ENCODE measurements at places on chromosomes 7 and 10.

DNA sequence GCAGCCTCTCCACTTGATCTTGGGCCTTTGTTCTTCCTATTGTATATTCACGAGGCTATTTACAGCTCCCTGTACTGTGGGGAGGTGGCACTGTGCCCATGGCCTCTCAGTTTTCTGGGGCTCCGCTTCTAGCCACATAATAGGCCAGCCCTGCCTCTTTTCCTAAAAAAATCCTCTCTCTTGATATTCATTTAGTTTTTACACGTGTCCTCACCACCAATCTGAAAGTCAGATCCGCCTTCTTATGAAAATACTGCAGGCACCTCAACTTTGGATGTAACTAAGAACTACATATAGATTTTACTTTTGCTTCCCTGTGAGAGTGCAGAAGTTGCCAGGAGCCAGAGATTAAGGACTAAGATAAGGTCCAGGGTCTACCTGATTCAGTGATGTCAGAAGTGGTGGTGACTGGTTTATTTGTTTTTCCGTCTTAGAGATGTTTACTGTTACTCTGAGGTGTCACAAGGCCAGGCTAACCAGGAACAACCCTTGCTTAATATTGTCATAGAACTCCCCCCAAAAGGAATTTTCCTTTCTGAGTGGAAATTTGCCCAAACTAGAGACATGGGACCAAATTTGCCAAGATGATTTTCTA, 7.8 kb downstream of the BAMBI start:
- no peak overlapping the region for H3K4me3 ChIP-seq
- DNase-seq: no peak
- H3K27me3 ChIP-seq: peaks cover 9% of the 10 kb centered on the region
- H3K27ac ChIP-seq: no peak overlapping the region
- no peaks in the 10 kb centered on the region for H3K36me3 ChIP-seq

DNA sequence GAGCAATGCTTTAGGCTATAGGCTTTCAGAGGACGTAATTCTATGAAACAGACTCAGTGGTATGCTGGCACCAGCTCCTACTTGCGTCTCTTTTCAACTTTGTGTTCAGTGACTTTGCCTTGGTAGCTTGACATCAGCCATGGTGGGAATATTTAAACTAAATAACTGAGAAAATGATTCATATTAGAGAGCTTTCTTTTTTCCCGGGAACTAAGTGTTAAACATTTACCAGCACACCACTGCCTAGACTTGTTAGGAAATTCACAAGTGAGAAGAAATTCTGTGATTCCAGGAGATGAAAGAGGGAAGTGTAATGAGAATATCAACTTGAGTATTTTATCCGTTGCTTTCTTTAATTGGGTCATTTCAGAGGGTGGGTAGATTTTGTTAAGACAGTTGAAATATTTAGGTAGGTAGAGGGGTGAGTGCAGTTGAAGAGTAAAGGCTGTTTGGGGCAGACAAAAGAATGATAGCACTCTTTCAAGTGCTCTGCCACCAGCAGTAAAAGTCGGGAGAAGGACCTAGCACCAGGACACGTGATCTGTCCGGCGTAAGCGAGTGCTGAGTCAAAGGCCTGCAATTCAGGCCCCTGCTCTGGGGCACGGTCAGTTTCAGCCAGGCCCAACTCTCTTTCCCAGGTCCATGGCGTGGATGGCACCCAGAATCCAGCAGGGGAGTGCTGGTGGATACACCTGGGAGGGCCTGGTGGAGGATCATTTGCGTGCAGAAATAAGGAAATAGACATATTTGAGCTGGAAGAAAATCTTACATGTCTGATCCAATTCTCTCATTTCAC, 206.3 kb downstream of the SNX10 start:
- no peak overlapping the region for H3K4me3 ChIP-seq
- H3K36me3 ChIP-seq: no peaks in the 10 kb centered on the region
- no peaks in the 10 kb centered on the region for H3K4me1 ChIP-seq

GRCh38 chr10:35353805-35354204, 17.5 kb downstream of the CCNY start:
- no peak overlapping the region for H3K4me3 ChIP-seq
- peaks cover 76% of the 10 kb centered on the region for H3K4me1 ChIP-seq
- peaks cover 9% of the 10 kb centered on the region for H3K36me3 ChIP-seq
- H3K27me3 ChIP-seq: no peaks in the 10 kb centered on the region

DNA sequence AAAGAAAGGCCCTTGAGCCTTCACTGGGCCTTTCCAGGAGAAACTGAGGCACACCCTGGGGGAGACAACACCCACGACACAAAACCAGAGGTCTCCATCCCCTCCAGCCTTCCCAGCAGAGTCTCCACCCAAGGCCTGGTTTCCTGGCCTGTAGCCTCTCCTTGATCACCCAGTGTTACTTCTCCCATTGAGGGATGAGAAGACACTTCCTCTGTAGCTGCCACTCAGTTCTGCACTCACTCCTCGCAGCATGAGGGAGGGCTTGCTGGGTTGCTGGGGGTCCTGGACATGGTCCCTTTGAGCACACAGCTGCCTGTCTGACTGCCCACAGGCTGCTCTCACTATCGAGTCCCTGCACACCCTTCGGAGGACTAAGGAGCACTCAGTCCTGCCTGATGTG, 438.1 kb upstream of the FOXK1 start:
- no peaks in the 10 kb centered on the region for H3K36me3 ChIP-seq
- peaks cover 2% of the 10 kb centered on the region for H3K4me1 ChIP-seq
- peaks cover 2% of the 10 kb centered on the region for H3K27me3 ChIP-seq
- no peak overlapping the region for H3K27ac ChIP-seq
- DNase-seq: no peak
- H3K4me3 ChIP-seq: no peak overlapping the region

- H3K36me3 ChIP-seq: peaks cover 16% of the 10 kb centered on the region
- no peaks in the 10 kb centered on the region for H3K27me3 ChIP-seq
- no peak overlapping the region for H3K4me3 ChIP-seq
- DNase-seq: no peak
- peaks cover 5% of the 10 kb centered on the region for H3K4me1 ChIP-seq
- no peak overlapping the region for H3K27ac ChIP-seq
Observed at GRCh38 chr7:100465702-100466311, 1.7 kb upstream of the SPACDR start.

Measured in memory B cell (primary cell).